Renal cortical epithelial cell (primary cell): ENCODE measurements at places on chromosomes 7 and 10.

- peak; percentile 46 for DNase-seq
Measured at GRCh38 chr7:50835156-50835555, 52.5 kb upstream of the GRB10 start.

- peak; percentile 72 for DNase-seq
Measured at GRCh38 chr7:107505997-107506673, 36.3 kb downstream of the GPR22 start.

DNA sequence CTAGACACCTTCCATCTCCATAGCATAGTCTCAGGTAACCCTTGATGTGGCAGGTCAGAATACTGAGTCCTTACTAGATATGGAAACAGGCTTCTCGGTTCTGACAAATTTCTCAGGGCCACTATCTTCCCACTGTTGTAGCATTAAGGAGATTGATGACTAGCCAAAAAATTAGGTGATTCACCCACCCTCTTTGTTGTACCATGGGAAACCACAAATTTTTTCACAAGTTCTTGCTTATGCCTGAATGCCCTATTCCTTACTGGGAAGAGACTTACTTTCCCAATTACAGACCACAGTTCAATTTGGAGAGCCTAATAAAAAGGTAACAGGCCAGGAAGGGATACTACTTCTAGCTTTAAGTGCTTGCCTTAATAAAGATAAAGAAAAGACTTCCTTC is 948.8 kb downstream of the GRM8 start:
- no peak for DNase-seq

GRCh38 chr7:18590241-18590640 is 94.7 kb downstream of the HDAC9 start:
- no peak for DNase-seq

- DNase-seq, result peak; percentile 3
Measured at GRCh38 chr7:122965306-122965705, 30.2 kb downstream of the TAS2R16 start.

- DNase-seq, result peak; percentile 64
Measured at GRCh38 chr10:110522365-110522988, 24.8 kb downstream of the DUSP5 start.

DNA sequence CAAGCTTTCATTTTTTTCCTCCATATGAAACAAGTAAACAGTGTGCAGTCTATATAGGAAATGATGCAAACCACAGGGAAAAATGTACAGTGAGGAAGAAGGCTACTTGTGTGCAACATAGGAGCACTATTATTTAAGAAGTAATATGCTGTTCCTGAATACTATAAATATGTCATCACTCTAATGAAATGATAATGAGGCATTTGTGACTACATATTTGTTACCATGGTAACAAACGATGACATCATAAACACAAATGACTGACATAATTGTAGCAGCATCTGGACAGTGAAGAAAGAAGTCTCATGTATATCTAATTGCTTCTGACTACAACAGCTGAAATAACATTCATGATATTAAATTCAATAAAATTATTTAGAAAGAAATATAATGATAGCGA is 164.8 kb downstream of the C7orf25 start:
- DNase-seq, result no peak

GRCh38 chr10:112244197-112244596 is 39.0 kb upstream of the TECTB start:
- DNase-seq, result no peak

- DNase-seq, result no peak
Measured at GRCh38 chr10:64574371-64574770, 1053.2 kb downstream of the REEP3 start.

- DNase-seq, result no peak
Measured at GRCh38 chr10:131785121-131785460, 115.7 kb upstream of the PPP2R2D start.

GRCh38 chr10:78346721-78347120 is 313.1 kb downstream of the RPS24 start:
- DNase-seq, result no peak

DNA sequence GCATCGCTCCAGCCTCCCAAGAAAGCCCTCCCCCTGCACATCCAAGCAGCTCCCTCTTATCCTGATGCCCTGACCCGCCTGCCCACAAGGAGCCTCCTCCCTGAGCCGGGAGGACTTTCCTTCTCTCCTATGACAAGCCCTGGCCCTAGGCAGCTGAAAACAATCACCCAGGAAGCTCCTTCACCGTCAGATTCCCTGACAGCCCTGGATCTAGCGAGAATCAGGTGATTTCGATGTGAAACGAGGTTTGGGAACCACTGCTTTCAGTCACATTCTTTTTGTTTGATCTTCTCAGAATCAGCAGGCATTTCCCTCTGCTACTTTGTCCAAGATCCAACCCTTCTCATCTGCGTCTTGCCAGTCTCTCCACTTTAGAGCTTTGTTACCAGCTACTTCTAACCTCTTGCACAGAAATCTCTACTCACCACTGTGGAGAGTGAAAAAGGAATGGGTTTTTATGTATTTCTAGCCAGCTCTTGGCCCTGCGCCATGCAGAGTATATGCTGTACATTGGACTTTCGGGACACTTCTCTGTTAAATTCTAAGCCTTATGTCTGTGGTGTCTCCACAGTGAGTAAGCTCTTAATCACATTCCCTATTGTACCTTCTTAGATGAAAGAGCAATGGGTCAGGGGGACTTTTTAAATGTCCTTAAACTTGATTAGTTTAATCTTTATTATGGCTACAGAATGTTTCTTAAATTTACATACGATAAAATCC is 253.2 kb upstream of the C7orf33 start:
- DNase-seq, result no peak

DNA sequence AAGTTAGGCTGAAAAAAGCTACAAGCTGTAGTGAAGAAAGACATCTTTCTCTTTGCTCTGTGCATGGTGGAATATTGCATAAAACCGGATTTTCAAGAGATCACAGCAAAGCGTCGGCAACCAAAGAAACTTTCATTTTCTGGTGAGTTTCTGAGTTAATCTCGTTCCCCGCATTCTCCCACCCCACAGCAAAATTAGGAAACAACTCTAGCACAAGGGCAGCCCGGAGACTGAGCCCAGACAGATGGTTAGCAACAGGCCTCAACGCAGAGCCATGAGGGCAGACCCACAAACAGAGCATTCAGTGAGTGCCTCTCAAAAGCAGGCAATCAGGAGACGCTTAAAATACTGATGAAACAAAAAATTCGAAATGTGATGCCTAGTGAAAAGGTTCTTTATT is 396.1 kb upstream of the KLF6 start:
- no peak for DNase-seq

DNA sequence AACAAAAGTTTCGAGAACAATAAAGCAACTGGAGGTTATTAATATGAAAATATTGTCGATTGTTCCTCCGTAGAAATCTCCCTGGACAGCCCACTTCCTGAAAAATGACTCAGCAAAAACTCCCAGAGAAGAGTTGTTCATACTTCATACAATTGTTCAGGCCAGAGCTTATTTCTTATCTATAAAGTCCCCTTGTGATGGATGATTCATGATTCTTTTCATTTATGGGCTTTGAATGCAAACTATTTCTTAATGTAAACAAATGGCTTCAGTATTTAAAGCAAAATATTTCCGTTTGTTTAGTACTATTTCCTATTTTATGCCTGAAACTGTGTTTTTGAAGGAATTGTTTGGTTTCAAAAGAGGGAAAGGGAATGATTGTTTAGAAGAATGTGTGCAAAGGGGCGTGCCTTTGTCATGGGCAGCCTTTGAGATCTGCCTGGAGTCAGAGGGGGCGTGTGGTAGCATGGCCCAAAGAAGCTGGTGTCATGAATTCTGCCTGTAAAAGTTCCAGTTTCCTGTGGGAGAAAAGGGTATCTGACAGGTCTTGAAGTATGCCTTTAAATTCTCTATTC is 26.2 kb upstream of the EXOC6 start:
- peak; percentile 38 for DNase-seq

DNA sequence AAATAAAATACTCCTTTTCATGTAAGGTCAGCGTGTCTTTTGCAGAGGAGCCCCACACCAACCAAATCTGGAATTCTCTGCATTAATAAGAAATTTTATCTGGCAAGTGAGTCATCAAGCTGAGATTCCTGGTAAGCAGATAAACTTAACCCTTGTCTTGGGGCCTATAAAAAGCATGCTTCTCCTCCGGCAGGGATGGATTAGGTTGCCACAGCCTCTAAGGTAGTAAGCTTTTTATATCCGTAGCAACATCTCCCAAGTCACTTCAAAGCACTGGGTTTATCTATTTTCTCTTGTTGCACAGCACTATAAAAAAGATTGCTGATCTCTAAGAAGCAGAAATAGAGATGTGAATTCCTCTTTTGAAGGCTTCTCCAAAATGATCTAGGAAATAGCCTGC is 202.8 kb upstream of the NOBOX start:
- no peak for DNase-seq

DNA sequence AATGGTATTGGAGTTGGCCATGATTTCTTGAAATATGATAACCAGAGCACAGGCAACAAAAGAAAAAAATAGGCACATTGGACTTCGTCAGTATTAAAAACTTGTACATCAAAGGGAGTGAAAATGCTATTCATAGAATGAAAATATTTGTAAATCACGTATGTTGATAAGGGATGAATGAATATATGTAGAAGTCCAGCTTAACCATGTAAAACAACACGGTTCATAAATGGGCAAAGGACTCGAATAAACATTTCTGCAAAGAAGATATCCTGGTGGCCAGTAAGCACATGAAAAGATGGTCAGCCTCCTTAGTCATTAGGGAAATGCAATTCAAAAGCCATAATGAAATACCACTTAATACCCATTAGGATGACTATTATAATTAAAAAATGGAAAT is 68.1 kb downstream of the WAC start:
- DNase-seq, result no peak

DNA sequence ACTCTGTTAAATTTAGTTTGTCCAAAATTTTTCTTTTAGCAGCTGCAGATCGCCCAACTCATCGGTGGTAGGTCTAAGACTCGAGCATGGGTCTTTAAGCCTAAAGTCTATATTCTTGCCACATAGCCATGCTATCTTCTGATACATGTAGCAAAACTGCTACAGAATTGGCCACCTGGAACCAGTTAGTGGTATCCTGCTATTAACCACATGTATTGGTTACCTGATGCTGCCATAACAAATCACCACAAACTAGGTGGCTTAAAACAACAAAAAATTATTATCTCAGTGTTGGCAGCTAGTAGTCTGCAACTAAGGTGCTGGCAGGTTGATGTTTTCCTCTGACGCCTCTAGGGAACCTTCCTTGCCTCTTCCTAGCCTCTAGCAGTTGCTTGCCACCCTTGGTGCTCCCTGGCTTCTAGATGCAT is 96.7 kb upstream of the PIK3CG start:
- peak; percentile 54 for DNase-seq

DNA sequence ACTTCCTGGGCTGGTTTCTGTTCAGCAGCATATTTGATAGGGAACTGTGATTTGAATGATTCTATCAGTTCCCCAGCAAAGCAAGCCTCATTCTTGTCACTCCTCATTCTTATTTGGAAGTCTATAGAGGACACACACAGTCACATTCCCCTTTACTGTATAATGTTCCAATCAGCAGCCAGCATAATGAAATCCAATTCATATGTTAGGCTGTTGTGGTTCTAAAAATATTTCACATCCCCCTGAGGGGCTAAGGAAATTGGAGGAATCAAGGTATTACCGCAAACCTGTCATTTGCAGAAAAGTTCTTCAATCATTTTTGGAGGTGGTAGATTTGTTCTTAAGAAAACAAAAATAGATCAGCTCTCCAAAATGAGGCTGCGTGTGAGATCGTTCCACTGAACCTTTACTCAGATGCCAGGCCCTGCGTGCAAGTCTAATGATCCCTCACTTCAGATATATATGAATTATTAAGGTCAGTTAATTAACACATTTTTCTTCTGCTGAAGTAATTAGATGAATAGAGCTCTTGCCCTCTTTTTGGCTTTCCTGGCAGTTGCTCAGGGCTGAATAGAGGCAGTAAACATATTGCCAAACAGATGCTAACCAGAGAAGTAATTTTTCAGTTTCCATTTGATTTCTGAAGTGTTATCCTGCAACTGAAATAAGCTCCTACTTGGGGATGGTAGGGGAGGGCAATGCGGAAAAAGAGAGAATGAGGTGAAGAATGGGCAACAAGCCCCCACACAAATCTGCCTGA is 31.8 kb downstream of the LSMEM1 start:
- DNase-seq, result no peak

- peak; percentile 77 for DNase-seq
Measured at GRCh38 chr7:151671514-151671913, 151.8 kb upstream of the RHEB start.

DNA sequence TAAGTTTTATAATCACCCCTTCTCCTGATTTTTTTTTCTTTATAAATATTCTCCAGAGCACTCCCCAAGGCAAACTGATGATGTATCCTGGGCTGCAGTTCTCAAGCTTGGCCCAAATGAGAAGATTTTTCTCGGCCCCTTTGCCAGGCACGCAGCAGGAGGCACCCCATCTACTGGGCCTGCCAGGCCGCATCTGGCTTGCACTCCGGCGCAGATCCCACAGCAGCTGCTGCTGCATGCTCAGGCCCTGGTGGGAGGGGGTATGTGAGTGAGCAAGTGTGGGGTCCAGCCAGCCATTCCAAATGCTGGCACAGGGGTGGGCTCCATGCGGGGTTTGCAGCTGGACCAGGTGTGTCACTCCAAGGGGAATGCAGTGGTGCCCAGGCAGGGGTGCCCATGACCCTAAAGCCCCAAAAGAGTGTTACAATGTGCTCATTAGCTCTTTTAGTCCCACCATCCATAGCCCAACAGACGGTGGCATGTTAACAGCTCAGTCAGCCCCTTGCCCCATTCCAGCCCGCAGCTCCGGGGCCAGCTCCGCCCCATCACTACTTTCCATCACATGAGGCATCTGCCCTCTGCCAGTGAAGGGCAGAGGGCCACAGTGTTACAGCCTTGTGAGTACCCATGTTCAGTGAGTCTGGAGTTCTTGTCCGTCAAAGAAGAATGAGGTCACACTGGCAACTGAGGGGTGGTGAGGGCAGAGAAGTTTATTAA is 25.9 kb downstream of the OAT start:
- no peak for DNase-seq

- DNase-seq, result no peak
Measured at GRCh38 chr10:71429304-71429703, 32.6 kb downstream of the CDH23 start.

GRCh38 chr10:2893158-2893845 is 174.0 kb upstream of the PFKP start:
- no peak for DNase-seq

GRCh38 chr10:49347827-49348226 is 48.1 kb downstream of the DRGX start:
- no peak for DNase-seq

GRCh38 chr10:127826154-127826725 is 66.5 kb downstream of the CLRN3 start:
- DNase-seq, result no peak

- no peak for DNase-seq
Measured at GRCh38 chr10:98509745-98510144, 63.0 kb upstream of the HPS1 start.

- no peak for DNase-seq
Measured at GRCh38 chr10:110068780-110069179, 61.0 kb downstream of the ADD3 start.

DNA sequence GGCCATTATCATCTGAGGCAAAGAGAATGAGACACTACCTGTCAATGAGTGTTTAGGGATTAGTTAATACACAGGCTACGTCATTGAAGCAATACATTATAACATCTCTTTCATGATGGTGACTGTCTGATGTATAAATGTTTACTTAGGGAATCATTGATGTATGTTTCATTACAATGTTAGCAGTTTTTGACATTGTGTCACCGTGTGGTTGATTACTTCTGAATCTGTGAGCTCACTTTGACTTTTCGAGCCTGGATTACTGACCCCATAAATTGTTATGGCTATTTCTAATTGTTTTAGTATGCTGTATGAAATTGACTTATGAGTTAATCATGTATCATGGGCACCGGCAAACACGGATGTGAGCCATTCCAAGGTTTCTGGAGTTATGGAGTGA is 494.0 kb downstream of the MAGI2 start:
- no peak for DNase-seq
